ENCODE measurements at places on chromosomes 5 and 9.

- peak; percentile 50 for DNase-seq
Measured at GRCh38 chr9:126146254-126147145, 180.1 kb upstream of the MVB12B start.

DNA sequence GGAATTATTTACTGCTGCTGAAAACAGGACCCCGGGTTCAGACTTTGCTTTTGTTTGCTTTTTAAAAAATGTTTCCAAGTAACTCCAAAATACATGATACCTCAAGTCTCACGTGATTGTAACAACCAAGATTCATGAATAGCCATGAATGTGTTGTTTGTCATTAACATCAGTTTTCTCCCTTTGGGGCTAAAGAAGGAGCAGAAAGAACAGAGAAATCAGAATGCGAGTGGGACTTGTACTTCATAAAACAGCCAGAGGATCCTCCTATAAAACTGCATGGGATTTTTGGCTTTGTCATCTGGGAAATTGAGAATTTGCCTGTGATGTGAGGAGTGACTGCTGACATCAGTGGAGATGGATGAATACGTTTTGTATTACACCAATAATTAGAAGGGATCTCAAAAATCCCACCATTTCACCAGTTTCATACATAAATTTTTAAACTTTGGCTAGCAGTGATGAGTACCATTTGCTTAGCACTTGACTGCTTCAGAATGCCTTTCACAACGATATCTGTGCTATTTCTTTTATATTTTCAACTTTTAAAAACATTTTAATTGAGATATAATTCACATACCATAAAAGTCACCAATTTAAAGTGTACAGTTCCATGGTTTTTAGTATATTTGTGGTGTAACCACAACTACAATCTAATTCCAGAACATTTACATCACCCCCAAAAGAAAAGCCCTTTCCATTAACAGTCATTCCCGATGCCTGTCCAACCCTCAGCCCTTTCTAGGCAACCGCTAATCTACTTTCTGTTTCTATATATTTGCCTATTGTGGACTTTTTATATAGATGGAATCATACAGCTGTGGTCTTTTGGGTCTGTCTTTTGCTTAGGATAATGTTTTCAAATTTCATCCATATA is 126.9 kb upstream of the ANKRD55 start:
- DNase-seq = no peak

- DNase-seq = no peak
Measured at GRCh38 chr9:134683714-134684374, 42.2 kb downstream of the COL5A1 start.

GRCh38 chr5:58666141-58666540 is 83.3 kb downstream of the RAB3C start:
- DNase-seq = no peak
